ENCODE measurements at places on chromosomes 2 and 18.
A peak's percentile ranks its signal among the peaks of the same experiment; 100 is the strongest.

DNA sequence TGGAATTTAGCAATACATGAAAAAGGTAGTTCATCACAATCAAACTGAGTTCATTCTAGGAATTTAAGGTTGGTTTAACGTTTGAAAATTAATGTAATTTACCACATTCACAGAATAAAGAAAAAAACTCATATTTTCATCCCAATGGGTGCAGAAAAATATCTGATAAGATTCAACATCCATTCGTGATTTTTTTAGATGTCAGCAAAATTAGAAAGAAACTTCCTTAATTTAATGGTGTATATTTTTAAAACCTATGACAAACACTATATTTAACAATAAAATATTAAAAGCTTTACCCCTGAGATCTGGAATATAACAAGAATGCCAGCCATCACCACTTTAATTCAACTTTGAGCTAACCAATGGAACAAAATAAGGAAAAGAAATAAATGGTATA is 208.7 kb upstream of the CHAC2 start:
- DNase-seq: no peak

GRCh38 chr2:65434592-65435241 is 2.3 kb upstream of the SPRED2 start:
- DNase-seq: no peak

GRCh38 chr2:170943596-170943995 is 14.5 kb downstream of the GORASP2 start:
- DNase-seq: no peak

GRCh38 chr2:240343548-240343947 is 91.9 kb upstream of the GPC1 start:
- no peak for DNase-seq

GRCh38 chr2:128642821-128643220 is 324.2 kb upstream of the HS6ST1 start:
- DNase-seq: no peak

- peak; percentile 22 for DNase-seq
Measured at GRCh38 chr2:113234721-113235346, 43.9 kb downstream of the PAX8 start.

GRCh38 chr2:217983276-217984233 is 19.2 kb downstream of the TNS1 start:
- no peak for DNase-seq

GRCh38 chr2:237128026-237128703 is 42.5 kb downstream of the COPS8 start:
- DNase-seq: peak; percentile 99

DNA sequence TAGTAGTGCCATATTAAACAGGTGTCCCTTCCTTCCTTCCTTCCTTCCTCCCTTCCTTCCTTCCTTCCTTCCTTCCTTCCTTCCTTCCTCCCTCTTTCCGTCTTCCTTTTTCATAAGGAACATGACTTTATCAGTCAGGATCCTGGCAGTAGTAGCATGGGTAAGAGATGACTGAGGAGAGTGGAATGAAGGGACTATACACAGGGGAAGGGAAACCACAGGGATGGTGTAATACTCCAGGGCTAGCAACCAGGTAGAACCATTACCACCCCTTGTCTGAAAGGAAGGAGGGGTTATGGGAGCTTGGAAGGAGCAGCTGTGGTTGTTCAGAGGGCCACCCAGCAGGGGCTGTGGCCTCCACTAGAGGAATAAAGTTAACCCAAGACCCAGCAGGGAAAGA is 23.2 kb upstream of the KDM3A start:
- DNase-seq: peak; percentile 14

DNA sequence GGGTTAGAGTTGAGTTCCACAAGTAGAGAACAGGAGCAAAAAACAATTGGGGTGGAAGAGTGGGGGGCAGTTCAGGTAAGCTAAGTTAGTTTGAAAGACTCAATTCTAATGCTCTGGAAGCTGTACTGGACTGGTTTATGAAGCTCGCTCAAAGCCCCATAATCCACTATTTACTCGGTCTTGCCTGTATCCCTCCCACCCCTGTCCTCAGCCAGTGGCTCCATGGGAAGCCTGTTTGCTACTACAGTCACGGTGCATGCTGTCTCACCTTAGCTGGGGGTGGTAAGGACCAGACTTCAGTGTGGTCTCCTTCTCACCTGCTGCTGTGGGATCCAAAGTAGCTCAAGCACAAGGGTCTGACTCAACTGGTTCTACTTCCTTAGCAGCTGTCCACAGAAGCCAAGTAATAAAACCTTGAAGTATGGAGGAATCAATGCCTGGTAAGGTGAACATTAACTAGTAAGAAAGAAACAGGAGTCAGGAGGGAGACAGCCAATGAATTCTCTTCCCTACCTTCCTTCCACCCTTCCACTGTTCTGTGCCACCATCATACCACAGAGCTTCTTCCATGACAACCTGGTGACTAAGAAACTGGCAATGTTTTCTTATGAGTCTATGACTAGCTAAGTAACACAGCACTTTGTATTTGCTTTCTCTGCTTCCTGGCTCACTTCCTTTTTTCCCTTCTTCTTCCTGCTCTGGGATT is 230.8 kb downstream of the SRBD1 start:
- peak; percentile 34 for DNase-seq

DNA sequence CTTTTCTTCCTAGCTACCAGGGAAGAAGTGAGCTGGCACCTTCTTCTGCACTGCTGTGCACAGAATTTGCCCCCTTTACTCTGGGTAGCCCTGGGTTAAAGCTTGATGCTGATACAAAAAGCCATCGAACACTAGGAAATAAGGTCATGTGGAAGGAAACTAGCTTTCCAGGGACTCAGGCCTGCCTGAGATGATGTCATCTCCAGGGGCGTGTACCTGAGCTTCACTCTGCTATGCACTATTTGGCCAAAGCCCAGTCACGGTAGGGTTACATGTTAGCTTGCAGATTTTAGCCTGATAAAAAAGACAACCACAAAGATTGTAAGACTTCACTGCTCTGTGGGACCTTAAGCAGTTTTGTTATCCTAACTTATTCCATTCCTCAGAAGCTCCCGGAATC is 20.4 kb downstream of the EDAR start:
- no peak for DNase-seq

DNA sequence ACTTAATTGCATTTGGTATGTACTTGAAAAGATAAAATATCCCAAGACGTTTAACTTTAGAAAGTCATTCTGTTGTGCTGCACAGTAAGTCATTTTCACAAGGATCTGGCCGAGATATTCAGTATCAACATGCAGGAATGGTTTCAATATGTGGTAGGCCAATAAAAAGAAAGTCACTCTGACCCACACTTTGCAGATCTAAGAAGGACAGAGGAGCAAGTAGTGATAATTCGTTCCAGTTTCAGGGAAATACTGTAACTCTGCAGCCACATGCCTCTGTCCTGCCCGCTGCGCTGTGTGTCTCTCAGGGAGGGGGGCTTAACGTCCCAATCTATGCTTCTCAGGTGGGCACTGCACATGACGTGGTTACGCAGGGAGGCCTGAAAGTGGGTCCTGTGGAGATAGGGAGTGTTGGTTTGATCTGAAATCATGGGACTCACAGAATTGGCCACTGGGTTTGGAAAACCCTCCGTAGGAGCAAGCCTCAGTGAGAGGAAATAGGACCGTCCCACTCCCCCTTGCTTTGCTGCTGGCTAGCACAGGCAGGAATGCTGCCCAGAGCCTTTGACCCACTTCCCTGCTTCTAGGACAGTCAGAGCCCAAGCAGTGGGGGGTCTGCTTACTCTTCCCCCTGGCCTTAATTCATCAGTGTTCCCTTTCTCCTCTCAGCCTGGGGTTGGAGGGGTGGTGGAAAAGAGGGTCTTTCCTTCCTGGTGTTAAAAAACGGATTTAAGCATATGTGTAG is 314.7 kb upstream of the SPRED2 start:
- no peak for DNase-seq

GRCh38 chr2:70906439-70907005 is 29.2 kb upstream of the ATP6V1B1 start:
- DNase-seq: no peak

- peak; percentile 52 for DNase-seq
Measured at GRCh38 chr2:213162516-213163118, 11.2 kb upstream of the IKZF2 start.

DNA sequence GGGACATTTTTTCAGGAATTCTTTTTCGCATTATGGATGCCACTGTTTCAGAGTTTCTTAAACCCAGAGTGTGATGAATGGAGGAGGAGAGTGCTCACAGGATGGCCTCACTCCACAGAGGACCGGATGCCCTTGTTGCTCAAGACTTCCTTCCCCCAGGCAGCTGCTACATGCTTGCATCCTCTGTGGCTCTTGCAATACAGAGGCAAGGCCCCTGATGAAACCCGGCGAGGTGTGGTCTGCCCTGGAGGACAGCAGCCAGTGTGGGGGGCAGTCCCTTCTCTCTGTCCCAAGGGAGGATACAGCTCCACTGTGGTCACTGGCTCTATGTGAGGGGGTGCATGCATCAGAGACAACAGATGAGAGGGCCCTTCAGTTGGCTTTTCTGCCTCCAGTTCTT is 109.6 kb downstream of the SH3RF3 start:
- peak; percentile 76 for DNase-seq

- no peak for DNase-seq
Measured at GRCh38 chr2:171334946-171335345, 98.8 kb downstream of the METTL8 start.

- DNase-seq: no peak
Measured at GRCh38 chr2:146540271-146540932, 1304.4 kb upstream of the ACVR2A start.

DNA sequence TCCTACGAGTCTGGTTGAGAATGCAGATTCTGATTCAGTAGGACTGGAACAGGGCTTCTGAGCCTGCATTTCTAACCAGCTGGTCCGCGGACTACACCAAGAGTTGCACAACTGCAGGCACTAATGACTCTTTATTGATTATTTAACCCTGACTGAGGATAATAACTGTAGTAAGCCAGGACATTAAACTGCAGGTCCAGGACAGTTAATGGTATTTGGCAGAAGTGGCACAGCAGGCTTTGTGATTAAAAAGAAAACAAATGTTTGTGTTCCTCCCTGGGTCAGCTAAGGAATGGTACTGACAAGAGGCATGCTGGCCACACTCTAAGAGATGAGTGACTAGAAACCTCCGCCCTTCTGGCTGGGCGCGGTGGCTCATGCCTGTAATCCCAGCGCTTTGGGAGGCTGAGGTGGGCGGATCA is 59.4 kb downstream of the ALPK2 start:
- DNase-seq: no peak

All from fibroblast of skin of right quadriceps (primary cell).